ENCODE measurements at places on chromosomes 2 and 18.

DNA sequence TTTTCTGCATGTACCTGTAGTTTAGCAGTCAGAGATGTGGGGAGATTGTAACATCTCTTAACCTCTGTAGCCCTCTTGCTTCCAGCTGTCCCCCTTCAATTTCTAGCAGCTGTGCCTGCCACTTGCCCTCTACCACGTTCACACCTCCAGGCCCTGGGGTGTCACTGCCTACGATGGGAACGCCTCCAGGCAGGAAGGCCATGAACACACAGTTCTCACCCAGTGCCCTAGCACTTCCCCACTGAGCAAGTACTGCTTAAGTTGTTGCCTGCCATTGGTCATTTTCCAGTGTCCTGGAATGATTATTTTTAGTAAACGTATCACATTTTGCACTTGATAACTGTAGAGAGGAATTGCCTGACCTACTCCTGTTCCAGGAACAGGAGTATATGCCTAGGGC is 77.1 kb upstream of the B3GNT7 start:
- DNase-seq = no peak

- no peak for DNase-seq
Measured at GRCh38 chr18:73824671-73825070, 323.0 kb downstream of the FBXO15 start.

GRCh38 chr2:85926931-85927661 is 38.3 kb upstream of the ST3GAL5 start:
- no peak for DNase-seq

GRCh38 chr2:7473135-7473771 is 556.0 kb downstream of the RNF144A start:
- DNase-seq = no peak

Data from stimulated activated naive CD8-positive, alpha-beta T cell treated with anti-CD3 and anti-CD28 coated beads, Interleukin-15, Interleukin-2, amounts not matched to agents 100 U/mL and 50 U/mL, for 24 hours (primary cell).